ENCODE measurements at places on chromosomes 5 and 9.

DNA sequence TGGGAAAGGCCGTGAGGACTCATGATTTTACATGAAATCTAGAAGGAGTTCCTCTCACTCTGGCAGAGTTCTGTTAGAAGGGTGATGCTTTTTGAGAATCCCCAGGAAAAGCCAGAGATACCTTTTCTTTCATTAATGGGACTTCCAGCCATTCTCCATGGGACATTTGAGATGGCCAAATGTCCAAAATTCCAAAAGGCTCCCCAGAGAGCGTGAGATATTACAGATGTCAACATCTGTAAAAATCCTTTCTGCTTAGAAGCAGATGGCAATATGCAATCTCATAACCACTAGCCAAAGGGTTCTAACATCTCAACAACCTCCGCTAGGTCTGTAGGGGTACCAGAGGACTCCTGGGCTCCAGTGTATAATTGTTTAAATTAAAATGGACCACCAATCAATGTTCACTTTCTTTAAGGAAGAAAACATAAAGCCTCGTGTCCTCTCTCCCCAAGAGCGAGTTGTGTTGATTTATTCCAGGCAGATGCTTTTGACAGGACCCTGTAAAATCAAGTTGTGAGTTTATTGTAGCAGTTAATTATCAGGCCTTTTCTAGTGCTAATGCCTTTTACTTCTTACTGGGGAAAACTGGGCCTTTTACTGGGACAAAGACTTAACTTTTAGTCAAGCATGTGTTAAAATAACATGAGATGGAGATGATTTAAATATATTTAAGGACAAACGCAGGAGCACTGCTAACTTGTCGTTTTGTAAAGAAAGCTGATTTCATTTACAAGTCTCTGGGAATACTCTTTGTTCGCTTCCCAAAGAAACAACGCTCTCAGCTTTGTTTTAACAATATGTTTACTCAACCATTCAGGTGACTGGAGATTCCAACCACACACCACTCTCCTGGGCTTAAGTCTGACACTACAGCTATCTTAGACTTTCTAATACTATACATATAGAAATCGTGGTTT, 4.8 kb downstream of the GAS1 start:
- DNase-seq: no peak

DNA sequence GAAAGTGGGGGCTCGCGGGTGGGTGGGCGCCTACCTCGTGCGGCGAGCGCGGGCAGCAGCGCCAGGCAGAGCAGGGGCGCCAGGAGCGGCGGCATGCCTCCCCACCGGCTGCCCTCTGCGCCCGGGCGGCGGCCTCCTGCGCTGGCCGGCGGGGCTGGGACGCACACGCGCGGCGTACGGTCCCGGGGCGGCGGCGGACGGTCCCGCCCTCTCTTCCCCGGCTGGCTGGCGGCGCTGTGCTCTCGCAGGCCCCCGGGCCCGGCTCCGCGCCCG, 220 bp downstream of the NOTCH1 start:
- no peak for DNase-seq

GRCh38 chr5:17910318-17910717, 276.1 kb downstream of the TAF11L14 start:
- no peak for DNase-seq

GRCh38 chr5:61534481-61535267, 202.6 kb downstream of the ZSWIM6 start:
- DNase-seq: no peak

DNA sequence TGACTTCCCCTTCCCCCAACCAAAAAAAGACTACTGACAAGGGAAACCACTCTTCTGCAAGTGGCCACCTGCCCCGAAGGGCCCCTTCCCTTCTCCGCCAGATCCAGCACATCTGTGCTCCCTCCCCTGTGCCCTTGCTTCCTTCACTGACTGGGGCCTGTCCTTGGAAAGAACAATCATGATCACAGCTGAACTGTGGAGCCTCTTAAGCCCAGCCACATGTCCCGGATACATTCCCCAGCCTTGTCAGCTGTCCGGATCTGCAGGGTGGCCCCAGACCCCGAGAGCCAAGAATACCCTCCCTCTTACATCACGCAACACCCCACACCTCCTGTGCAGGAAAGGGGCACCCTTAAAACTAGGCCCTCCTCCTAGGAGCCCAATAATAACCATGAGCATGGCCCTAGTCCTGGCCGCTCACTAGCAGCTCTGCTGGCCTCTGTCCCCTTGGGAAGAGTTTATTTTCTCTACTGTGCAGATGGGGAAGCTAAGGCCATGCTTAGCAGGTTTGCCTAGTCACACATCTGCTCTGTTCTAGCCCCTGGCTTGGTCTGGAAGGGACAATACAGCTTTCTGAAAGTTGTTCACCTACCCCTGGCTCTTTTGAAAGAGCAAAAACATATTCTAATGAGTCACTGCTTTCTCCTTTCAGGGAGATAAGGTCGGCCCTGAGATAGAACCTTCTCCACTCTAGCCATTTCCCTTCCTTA, 3.8 kb downstream of the SPRY4 start:
- DNase-seq: no peak

DNA sequence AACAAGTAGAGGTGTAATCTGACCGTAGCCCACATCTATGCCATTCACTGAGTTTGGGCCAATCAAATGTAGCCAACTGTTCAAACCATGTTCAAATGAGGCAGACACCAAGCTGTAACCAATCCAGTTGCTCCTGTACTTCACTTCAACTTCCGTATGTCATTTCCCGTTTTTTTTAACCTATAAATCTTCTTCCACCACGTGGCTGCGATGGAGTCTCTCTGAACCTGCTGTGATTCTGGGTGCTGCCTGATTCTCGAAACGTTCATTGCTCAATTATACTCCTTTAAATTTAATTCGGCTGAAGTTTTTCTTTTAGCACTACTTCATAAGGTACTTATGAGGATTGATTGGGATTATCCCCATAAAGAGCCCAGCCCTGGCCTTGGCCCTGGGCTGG, 179.7 kb downstream of the PIK3R1 start:
- DNase-seq: no peak

- no peak for DNase-seq
Observed at GRCh38 chr5:1727571-1727970, 72.1 kb downstream of the MRPL36 start.

GRCh38 chr5:50968356-50969149, 302.1 kb downstream of the PARP8 start:
- no peak for DNase-seq

DNA sequence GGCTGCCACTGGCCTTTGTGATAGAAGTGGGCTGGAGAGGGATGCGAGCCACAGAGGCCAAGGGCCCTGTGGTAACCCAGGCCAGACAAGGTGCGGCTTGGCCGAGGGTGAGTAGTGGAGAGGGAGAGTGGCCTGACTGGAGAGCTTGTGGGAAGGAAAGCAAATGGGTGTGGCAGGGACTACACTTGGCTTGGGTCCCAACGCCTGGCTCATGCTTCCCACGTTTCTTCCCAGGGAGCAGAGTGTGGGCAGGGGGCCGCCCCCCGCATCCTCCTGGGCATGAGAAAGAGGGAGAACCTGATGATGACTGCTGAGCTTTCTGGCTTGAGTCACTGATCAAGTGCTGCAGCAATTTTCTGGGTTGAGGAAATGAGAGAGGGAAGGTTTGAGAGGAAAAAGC, 95.7 kb downstream of the ANKH start:
- DNase-seq: no peak

DNA sequence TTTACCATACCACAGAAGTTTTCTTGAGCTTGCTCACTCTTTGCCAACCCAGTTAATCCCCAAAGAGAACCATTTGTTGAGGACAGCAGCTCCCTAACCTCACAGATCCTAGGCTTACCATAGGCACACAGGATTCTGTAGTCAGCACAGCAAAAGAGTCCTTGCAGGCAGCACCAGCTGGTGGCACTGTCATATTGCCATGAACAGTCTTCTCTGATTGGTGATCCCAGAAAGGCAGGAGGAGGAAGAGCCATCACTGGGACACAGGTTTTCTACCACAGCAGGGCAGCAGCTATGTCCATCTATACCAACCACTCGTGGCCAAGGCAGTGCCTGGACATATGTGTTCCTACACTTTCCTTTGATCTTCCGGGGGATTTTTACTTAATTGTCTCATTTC, 297.1 kb upstream of the CD180 start:
- peak; percentile 17 for DNase-seq

GRCh38 chr5:124059200-124059599, 547.2 kb downstream of the CSNK1G3 start:
- DNase-seq: no peak

- no peak for DNase-seq
Observed at GRCh38 chr5:1243487-1244130, 18.4 kb downstream of the SLC6A18 start.

GRCh38 chr9:21684231-21684630, 118.2 kb upstream of the MTAP start:
- no peak for DNase-seq

DNA sequence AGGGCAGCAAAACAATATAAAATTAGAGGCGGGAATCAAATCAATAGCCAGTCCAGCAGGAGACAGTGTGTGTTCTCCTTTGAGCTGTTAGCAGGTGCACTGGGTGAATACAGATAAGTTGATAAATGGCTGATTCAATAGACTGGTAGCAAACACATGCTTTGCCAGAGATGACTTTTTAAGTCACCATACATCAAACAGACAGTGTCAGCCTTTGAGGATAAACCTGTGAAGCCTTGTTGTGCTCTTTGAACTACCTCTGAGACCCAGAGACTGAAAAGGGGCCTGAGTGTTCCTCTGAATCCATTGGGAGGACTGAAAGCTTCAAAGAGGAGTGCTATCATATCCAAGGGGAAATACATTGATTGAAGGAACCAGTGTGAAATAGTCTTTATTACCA, 301.9 kb downstream of the RASEF start:
- no peak for DNase-seq

DNA sequence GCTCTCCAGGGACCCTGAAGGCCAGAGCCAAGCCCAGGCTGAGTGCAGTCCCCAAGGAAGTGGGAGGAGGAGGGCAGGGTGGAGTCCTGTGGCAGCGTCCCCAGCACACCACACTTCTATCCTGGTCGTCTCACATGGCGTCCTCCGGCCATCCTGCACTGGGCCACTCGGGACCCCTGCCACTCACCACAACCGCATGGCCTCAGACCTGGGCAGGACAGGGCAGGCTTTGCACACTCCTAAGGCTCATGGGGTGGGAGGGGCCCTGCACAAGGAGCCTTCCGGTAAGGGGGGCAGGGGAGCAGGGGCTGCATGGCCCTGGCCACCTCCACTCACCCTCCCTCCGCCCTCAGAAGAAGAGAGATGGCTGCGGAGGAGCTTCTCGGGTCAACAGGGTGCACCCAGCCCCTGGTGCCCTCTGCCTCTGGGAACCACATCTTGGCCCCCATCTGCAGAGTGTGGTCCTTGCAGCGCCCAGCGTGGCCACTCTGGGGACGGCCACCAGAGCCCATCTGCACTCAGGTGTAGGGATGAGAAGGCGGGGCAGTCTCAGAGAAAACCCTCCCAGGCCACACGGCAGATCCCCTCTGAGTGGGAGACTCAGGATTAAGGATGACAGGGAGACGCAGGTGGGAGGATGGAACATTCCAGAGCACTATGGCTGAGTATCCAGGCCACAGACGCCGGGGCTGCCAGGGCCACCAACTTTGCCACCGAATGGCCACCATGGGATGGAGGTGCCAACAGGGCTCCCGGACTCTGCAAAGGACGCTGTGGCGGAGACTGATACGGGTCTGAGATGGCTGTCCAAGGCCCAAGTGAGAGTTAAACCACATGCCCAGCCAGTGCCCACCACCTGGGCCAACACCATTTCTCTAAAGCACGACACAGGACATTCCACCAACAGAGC, 7.6 kb downstream of the TPPP start:
- no peak for DNase-seq

DNA sequence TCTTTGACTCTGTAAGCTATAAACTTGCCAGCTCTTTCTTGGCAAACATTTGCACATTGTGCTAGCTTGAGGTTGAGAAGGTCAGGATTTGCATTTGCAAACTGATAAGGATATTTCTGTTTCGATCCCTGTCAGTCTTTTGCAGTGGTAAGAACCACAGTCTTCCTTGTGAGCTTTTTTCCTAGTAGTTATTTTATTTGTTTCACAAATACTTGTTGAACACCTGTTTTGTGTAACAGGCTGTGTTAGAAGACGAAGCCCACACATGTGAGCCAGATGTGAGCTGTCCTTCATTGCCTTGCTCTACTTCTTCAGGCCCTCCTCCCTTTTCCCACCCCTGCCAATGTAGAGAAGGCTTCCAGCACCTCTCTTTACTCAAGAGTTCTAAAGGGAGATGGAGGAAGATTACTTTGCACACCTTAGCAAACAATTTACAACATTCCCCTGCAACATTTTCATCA, 327.0 kb upstream of the KLF4 start:
- DNase-seq: no peak

- DNase-seq: no peak
Observed at GRCh38 chr5:127608077-127608660, 40.7 kb upstream of the CTXN3 start.

GRCh38 chr9:29213417-29214153, 1640.3 kb upstream of the C9orf72 start:
- no peak for DNase-seq

- DNase-seq: no peak
Observed at GRCh38 chr9:111058166-111058565, 19.9 kb upstream of the LPAR1 start.

DNA sequence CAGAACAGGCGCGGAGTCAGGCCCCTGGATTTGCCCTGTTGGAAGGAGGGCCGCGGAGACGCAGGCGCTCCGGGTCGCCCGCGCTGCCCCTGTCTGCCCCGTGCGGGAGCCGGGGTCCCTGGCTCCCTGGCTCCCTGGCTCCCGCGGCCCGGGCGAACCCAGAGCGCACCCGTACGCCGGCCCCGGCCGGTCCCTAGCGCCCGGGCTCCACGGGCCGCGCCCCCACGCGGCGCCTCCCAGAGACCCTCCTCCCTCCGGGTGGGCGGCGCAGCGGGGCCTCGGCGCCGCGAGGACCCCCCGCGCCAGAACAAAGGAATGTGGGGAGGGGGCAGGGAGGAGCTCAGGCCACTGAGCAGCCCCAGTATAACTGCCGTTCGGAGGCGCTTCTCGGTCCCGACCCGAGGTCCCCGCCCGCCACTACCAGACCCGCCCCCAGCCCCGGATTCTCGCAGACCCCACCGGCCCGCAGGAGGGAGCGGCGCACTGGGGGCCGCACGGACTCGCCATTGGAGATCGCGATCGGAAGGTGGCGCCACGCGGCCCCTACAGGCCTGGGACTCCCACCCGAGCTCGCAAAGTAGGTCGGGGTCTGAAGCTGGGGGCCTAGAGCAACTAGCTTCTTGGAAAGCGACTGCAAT, 2.4 kb downstream of the NFIL3 start:
- no peak for DNase-seq

GRCh38 chr9:109767404-109767803, 12.6 kb upstream of the PALM2AKAP2 start:
- DNase-seq: no peak

Measured in iPS DF 19.7 (cell line).